Activated T-cell treated with anti-CD3 and anti-CD28 coated beads, Interleukin-2, amount 50 U/mL, for 48 hours (primary cell): ENCODE measurements at places on chromosomes 2 and 18.

- no peak for DNase-seq
These were observed 947 bp downstream of the ZEB2 start for GRCh38 chr2:144518748-144519596.

DNA sequence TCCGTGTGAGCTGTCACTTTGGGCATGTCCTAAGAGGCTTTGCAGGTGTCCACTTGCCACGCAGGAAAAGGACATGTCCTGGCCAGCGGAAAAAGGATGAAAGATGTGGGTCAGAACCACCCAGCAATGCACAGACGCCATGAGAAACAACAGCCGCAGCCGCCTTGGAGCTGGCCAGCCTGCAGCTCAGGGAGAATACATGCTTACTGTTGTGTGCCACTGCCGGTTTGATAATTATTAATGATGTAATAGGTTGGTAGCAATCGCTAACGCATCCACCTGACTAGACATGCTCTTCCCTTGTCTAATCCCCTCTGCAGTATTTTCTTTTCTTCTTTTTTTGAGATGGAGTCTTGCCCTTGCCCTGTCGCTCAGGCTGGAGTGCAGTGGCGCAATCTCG, 221.7 kb downstream of the HAUS1 start:
- DNase-seq: no peak

GRCh38 chr2:16644221-16644925, 21.3 kb downstream of the CYRIA start:
- no peak for DNase-seq

GRCh38 chr2:178914259-178914849, 107.1 kb upstream of the TTN start:
- peak; percentile 77 for DNase-seq

DNA sequence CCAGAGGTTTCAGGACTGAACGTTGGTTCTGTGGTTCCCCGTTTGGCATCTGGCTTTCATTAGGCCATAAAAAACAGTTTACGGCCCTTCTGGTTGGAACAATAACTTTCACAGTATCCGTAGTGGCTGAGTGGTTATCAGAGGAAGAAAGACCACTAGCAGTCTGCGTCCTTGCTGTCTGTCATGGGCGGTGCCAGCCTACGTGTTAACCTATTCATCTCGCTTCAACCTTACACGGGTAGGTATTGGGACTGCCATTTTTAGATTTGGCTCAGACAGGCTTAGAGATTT, 42.6 kb upstream of the ROCK2 start:
- DNase-seq: no peak

- DNase-seq: no peak
These were observed 26.3 kb downstream of the CNGA3 start for GRCh38 chr2:98372579-98372978.
